ENCODE measurements at places on chromosomes 7 and 10.

DNA sequence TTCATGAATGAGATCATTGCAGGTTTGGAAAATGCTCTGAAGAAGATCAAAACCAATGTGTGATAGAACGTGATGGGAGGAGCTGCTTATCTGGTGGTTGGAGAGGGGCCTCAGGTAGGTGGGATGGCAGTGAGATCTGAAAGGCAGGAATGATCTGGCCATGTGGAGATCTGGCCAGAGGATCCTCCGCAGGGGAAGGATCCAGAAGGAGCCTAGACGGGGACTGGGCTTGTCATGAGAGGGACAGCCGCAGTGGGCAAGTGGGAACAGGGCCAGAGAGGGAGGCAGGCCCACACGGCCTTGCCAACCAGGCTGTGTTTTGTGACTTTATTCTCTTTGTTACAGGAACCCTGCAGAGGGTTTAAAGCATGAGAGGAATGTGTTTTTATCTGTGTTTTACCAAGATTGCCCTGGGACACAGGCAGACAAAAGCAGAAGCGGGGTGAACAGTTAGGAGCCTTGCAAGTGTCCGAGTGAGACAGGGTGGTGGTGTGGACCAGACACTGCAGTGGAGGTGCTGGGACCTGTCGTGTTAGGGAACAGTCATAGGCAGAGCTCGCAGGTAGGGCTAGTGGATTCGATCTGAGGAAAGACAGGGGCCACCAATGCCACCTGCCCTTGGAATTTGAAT lies 66.6 kb downstream of the TLL2 start:
- ATAC-seq, result no peak

DNA sequence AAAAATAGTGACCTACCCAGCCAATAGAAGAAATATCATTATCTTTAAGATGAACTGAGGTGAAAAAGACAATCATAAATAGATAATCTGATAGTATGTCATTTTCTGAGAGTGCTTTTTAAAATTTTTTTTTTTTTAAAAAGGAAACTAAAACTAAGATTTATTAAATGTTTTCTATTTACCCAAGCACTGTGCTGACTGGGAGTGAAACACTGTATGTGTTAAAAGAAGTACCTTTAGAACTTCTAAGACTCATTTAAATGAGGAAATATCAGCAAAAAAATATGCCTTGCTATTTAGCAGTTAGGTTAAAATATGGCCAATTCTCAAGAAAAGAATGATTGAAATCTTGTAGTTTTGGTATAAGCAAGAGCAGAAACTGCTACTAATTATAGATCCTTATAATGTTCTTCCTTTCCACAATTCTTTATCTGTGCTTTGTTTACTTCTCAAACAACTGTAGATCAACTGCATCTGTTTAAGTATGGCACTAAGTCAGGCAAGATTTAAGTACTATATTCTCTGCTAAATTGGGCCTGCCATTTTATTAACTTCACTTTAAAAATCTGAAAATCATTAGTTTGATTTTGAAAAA lies 39.5 kb upstream of the WNT2 start:
- ATAC-seq, result no peak

DNA sequence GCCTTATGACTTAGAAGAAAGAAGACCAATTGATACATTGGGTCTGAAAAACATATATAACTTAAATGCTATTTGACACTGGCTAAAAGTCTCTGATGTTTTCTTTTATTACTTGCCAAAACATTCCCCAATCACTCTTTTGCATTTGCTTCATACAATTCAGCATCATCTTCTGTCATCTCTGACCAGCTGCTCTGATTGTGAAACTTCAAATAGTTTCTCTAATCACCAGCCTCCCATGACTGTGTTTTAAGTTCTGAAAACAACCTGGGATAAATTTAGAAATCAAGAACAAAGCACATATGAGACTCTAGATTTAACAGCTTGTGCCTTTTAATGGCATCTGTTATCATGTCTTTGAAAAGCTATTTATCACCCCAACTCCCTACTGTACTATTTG lies 208.4 kb upstream of the KCND2 start:
- ATAC-seq, result no peak

DNA sequence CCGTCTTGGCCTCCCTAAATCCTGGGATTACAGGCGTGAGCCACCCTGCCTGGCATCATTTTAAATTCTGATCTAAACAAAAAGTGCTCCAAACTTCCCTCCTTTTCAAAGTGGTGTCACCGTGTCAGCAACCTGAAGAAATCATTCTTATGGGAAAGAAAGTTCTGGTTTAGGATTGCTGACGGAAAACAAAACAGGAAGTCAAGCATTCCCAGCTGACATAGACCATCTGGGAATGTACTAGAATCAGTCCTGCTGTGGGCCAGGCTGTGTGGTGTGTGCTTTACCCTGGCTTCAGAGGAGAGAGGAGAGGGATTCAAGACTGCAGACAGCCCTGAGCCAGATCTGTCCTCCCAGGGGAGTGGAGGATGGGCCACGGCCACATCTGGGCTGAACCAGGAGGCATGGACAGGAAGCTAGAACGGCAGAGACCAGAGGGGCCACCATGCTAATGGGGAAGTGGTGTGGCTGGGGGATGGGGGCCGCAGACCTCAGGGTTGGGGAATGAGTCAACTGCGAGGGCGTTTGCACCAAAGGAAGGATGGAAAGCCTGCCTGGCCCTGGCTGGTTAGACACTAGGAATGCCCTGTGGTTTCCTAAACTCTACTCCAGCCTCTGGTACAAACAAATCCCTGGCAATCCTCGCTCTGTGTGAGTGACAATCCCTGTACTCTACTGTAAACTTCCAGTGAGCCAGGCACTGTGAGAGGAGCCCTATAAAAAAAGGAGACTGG lies 16.7 kb upstream of the CLIP2 start:
- peak; percentile 85 for ATAC-seq

- ATAC-seq, result no peak
These were observed 45.2 kb downstream of the HIPK2 start for GRCh38 chr7:139732471-139733167.

GRCh38 chr7:102152672-102153598 lies 133.7 kb upstream of the SH2B2 start:
- ATAC-seq, result no peak

DNA sequence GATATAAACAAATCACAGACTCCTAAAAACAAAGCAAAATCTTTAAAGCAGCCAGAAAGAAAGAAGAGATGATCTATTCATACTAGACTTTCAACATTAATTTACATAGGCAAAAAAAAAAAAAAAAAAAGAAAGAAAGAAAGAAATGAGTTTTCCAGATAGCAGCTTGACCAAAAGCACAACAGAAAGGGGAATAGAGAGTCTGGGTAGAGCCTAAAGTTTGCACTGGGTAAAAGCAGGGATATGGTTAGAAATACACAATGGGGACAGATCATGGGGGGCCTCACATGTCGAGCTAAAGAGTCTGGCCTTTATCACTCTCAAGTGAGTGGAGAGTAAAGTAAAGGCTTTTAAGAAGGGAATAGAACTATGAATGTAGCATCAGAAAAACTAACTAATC lies 169.8 kb downstream of the SGMS1 start:
- ATAC-seq, result no peak

Data from SK-N-SH treated with all-trans-retinoic acid at 6 μM for 48 hours (cell line).